ENCODE measurements at places on chromosomes 5 and 9. TPM values are rescaled to one million over a fixed set of nuclear protein-coding genes. Genes with fewer than 3 reads are reported as not detected.

DNA sequence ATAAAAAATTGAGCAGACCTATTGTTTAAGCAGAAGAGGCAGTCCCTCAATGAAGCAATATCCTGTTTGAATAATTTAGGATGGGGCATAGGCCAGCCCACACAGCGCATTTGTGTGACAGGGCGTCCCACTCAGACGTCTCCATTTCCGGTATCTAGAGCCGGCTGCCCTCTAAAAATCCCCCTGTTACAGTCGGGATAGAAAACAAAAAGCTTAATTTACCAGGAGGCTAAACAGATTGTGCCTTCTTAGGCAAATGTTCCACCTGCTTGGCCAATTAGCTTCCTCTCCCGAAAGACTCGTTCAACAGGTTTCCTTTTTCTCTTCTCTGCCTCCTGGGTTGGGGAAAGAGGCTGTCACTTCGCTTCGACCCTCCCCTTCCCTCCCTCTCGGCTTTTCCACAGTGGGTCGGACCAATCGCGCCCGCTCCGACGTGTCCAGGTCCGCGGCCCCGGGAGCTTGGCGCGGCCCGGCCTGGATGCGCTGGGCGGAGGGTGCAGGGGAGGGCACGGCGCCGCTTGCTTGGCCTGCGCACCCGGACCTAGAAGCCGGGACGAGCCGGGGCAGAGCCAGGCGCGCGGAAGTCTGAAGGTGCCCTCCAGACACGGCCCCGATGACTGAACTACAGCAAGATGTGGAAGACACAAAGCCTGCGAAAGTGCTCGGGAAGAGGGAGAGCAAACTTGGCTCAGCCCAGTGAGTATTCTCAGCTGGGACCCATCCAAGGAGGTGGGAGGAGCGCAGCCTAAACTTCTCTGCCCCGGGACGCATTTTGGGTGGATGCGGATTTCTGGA is at the start of gene GRAMD2B:
GRAMD2B (plus strand) TSS at position 416 of the 795 bp plus-strand sequence; CDS start at position 614, 198 bp downstream.
- DNase-seq = peak; percentile 89

- no peak for DNase-seq
Observed at GRCh38 chr9:18887546-18887945, 145.5 kb downstream of the SAXO1 start.

The TMEM174 gene
- not detected for total RNA-seq

DNA sequence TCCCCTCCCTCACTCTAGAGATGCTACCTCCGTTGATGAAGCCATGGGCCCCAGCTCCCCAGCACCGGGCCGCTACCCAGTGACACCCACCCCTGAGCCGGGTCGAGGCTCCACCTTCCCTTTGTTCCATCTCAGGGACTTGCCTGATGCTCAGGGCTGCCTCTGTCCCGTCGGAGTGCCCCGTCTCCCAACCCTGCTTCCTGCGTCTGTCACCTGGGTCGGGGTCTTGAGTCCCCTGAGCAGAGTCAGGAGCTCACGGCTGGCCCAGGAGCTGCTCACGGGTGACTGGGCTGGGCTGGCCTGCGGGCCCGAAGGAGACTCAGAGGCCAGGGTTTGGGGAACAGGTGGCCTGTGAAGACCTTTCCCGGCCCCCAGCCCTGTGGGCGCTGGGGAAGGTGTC is 85.3 kb downstream of the KCNT1 start:
- no peak for DNase-seq

The HAVCR2 gene
- total RNA-seq = 5.6 TPM

DNA sequence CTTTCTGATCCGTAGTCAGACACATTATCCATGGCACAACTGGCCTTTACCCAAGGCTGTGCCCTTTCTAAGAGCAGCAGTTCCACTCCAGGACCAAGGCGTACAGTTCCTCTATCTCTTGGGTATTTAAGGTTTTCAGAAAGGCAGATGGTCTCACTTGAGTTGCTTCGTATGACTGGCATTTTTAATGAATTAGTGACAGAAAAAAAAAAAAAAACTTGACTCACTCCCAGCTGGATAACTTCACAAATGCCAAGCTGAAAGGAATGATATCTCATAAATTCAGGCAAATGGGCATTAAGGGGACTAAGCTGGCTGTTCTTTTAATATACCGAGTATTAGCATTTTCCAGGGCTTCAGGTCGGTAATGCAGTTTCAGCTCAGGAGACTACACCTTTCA is 60.7 kb downstream of the SLC24A2 start:
- DNase-seq = no peak
